Stimulated activated CD8-positive, alpha-beta memory T cell treated with anti-CD3 and anti-CD28 coated beads, Interleukin-4, amount 100 ng/mL, for 4 hours (primary cell): ENCODE measurements at places on chromosomes 1 and 21.

- no peak for DNase-seq
Observed at GRCh38 chr1:151508833-151509232, 2.4 kb upstream of the CGN start.

- no peak for DNase-seq
Observed at GRCh38 chr1:233240829-233241682, 54.5 kb downstream of the PCNX2 start.

DNA sequence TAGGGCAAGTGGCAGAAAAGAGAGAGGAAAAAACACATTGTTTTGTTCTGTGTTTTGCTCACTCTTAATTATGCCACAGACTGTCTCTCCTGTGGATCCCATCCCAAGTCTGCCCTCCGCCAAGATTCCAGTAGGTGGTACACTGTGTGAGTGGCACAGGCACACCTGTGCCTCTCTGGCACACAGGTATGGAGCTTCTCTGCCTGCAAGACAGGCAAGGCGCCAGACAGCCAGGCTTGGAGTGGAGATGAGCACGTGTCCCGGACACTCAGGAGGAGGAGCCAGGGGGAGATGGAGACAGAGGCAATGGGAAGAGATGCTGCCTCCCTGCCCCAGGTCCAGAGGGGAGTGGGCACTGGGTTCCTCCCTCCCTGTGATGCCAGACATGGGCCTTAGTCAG lies 6.5 kb upstream of the GRIK3 start:
- no peak for DNase-seq

DNA sequence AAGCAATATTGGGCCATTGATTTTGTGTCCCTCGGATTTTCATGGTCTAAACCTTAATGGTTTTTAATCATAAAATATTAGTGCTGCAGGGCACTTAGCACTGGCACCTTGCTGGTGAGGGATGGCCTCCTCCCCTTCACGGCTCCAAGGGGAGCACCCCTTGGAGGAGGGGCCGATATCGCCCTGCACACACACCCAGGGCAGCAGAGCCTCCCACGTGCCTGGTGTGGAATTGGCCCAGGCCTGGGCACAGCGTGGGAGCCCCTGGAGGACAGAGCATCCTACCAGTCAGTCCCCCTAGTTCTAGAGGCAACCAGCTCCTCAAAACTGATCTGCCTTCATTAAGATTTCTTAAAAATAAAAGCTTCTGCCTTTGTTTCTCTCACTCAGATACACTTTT lies 90.7 kb upstream of the CSF3R start:
- no peak for DNase-seq

DNA sequence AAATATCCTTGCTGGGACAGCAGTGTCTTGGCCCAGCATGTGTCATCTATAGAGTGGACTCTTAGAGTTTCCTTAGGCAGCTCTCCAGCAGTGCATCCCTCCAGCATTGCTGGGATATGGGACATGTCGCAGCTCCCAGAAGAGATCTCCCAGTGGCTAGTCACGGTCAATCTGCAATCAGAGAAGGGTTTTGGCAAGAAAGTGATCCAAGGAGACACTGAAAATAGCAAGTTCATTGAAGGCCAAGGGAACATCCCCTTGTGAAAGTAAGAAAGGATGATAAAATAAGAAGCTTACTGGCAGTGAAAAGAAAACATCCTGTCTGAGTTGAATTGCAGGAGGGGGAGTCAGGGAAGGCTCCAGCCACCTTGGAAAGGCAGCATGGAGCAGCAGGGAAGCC lies 19.3 kb upstream of the NPL start:
- DNase-seq, result no peak

GRCh38 chr1:180247061-180247460 lies 17.0 kb downstream of the LHX4 start:
- DNase-seq, result no peak

- no peak for DNase-seq
Observed at GRCh38 chr1:115969509-115969908, 6.8 kb upstream of the SLC22A15 start.

- DNase-seq, result no peak
Observed at GRCh38 chr1:93842750-93843500, 36.1 kb downstream of the DNTTIP2 start.

DNA sequence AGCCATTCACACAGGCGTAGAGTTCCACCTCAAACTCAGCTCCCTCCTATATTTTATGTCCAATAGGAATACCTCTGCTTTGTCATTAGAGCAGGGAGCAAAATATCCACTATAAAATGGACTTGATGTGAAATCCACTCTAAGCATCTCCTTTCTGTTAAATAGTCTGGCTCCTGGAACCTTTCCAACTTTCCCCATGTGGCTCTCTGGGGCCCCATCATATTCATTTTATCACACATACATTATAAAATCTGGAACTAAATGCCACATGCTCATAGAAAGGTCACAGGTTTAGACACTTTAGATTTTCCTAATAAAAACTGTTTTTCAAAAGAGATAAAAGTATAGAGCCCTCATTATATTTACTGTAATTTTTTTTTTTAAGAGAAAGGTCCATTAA lies 82.1 kb downstream of the PTPN14 start:
- no peak for DNase-seq

DNA sequence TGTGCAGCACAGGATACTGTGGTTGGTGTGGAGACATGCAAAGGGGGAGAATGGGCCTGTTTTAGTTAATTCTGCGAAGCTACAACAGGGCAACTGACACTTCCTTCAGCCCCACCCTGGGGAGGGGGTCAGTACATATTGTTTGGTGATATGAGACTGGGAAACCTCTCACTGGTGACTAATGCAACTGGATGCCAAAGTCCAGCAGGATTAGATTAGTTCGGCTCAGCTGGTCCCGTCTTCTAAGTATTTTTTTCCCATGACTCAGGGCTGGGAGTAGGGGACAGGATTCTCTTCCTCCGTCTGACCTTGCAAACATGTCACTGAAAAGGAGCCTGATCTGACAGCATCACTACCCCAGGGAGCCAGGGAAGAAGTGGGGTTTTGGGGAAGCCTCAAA lies 43.0 kb downstream of the PLXNA2 start:
- no peak for DNase-seq

DNA sequence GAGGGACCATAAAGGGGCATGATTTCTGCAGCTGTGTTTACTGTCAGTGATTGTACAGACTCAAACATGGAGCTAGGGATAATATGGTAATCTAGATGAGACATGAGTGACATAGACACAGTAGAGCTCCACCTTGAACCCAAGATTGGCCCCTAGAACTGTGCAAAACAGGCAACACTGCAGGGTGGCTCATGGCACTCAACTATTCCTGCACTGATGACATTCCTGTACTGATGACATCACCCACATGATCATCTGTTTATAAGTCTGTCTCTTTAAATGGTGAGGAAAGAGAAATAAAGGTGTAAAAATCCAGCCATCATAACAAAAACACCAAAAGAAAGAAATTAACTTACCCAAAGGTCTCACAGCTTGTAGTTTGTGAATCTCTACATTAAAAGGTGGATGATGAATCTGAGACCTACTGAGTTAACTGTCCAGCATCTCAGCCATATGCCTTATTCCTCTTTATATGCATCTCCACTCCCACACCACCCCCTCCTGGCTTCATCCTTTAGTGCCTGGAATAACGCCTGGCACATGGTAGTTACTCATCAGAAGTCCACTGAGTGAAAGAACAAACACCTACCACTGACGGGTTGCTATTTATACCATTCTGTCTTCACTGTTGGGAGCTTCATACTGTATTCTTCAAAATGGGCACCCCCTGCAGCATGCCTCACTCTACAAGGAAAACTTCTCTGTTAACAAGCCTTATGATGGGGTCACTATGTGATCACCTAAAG lies at the start of gene LRRC53:
TSS of gene LRRC53 (minus strand) at position 442 of the 746 bp plus-strand sequence. CDS start 29,262 bp downstream, outside the sequence.
- DNase-seq, result no peak

DNA sequence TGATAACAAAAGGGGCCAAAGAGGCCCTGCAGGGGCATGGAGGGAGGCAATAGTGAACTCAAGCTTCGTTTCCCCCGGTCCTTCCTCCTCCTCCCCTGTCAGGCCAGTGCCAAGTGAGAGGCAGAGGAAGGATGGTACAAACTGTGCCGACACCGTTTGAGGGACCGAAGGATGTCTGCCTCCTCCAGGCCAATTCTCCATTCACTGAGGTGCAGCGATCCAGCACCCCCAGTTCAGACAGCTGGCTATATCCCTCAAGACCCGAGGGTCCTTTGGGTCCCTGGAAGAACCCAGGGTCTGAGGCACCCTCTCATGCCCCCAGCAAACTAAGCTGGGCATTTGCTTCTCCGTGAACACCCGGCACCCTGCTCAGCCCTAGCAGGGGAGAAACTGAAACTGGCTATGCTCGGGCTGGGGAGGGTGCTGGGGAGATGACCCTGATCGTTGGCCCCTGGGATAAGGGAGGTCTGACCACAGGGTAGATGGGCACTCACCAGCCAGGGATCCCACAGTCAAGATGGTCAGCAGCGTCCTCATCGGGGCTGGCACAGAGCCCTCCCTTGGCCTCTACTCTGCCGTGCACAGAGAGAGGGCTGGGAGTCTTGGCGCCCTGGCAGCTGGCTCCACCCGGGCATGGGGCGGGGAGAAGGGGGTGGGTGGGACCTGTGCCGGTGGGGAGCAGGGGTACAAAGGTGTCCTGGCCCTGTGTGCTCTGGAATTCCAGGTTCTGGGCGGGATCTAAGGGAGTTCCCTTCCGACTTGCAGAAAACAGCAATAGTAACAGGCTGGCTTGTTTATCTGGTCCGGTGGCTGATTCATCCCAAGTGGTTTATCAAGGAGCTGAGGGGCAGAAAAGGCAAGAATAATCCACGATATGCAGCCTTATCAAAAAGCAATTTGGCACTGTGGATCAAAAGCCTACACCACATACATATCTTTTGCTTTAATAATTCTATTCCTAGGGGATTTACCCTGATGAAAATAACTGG lies at the start of gene IL22RA1:
TSS of gene IL22RA1 (minus strand) at position 595 of the 989 bp plus-strand sequence. CDS start at position 537, 58 bp downstream.
- DNase-seq, result no peak
